ENCODE measurements at places on chromosomes 6 and 20.

DNA sequence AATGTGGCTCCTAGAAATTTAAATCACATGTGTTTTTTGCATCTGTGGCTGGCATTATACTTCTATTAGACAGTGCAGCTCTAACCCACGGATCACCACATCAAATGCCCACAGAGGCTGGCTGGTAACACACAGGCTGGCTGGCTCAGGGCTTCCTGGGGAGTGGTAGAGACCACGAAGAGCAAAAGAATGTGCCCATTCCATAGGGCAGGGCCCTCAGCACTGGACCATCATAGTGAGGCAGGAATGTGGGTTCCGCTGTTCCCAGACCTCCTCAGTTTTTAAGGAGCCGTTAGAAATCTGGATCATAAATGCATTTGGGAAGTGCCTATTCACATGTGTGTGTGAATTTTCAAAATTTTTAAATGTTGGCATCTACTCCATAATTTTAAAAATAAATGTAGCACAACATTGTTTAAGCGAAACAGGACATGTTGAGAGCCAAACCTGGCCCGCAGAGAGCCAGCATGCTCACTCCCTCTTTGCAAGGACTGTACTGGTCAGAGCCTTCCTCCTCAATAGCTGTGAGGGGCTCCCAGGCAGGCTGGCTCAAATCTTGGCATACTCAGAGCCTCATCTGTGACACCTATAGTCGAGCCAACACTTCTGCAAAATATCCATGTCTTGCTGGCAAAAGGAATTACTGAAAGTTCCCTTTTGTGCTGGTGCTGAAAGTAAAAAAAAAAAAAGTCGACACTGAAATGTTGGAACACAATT lies 190.5 kb downstream of the FNDC1 start:
- no peak for DNase-seq

DNA sequence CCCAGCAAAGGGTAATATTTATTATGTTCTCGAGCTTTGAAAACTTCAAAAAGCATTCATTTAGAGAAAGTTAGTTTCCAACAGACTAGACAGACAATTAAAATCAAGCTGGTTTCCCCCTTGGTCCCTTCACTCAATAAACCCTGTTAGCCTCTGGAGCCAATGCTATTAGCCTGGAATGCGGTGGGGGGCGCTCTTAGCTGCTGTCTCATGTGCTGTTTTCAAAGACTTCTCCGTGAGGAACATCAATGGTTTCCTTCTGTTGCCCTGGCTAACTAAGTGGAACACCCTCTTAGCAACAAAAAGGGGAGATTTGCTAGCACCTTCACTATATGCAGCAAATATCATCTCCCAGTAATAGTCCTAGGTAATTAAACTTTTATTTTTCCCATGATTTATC lies 86.4 kb downstream of the LY86 start:
- DNase-seq, result no peak

GRCh38 chr6:159692303-159693127 lies 526 bp downstream of the SOD2 start:
- peak; percentile 48 for DNase-seq

- no peak for DNase-seq
These were observed 154.9 kb upstream of the BEND6 start for GRCh38 chr6:56799989-56800388.

GRCh38 chr6:139030228-139030963 lies 1.9 kb downstream of the ABRACL start:
- no peak for DNase-seq

DNA sequence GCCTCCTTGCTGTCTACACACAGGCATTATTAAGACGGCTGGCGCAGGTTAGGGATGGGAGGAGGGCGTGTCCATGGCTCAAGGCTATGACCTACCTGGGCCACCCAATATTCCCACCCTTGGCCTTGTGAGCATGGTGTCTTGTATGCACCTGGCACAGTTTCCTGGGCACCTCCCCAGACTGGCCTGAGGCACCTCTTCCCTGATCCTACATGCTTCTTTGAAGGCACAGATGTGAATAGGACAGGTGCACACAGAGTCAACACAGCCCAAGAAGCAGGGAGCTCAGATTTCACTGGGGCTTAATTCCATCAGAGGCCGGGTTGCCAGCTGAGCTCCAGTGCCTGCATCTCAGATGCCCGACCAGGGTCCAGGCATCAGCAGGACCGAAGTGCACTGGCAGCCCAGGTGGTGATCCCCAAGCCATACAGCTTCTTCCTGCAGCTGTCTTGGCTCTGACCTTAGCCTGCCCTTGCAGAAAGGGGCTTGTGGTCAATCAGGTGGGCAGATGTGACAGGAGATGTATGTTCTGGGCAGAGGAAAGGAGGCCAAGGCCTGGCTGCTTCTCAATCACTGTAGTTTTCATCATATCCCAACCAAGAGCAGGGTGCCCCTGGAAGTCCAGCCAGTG lies 287.7 kb downstream of the CLIC5 start:
- DNase-seq, result no peak

DNA sequence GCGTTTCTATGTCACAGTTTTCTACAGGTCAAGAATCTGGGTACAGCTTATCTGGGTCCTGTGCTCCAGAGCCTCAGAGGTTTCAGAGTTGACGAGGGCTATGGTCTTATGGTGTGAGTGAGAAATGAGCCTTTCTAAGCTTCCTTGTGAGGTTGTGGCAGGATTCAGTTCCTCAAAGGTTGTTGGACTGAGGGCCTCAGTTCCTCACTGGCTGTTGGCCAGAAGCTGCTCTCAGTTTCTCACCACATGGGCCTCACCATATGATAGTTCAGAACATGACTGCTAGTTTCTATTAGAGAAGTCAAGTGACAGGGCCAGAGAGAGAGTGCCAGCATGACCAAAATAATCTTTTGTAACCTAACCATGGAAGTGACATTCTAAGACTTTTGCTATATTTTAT lies 96.1 kb downstream of the NUS1 start:
- no peak for DNase-seq

DNA sequence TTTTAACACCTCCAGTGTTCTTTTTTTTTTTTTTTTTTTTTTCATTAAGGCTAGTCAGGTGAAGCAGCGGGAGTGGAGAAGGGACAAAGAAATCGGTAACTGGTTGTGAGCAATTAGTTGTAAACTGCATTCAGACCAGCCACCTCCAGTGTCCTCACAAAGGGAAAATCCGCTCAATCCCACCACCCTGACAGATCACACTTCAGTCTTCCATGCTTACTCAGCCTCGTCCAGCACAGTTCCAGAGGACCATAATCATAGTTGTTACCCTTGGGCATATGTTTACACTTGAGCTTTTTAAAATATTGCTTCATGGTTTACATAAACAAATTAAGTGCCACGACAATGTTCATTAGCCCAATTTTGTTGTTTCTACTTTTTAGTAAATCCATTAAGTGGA lies 10.2 kb downstream of the DYNLRB1 start:
- no peak for DNase-seq

DNA sequence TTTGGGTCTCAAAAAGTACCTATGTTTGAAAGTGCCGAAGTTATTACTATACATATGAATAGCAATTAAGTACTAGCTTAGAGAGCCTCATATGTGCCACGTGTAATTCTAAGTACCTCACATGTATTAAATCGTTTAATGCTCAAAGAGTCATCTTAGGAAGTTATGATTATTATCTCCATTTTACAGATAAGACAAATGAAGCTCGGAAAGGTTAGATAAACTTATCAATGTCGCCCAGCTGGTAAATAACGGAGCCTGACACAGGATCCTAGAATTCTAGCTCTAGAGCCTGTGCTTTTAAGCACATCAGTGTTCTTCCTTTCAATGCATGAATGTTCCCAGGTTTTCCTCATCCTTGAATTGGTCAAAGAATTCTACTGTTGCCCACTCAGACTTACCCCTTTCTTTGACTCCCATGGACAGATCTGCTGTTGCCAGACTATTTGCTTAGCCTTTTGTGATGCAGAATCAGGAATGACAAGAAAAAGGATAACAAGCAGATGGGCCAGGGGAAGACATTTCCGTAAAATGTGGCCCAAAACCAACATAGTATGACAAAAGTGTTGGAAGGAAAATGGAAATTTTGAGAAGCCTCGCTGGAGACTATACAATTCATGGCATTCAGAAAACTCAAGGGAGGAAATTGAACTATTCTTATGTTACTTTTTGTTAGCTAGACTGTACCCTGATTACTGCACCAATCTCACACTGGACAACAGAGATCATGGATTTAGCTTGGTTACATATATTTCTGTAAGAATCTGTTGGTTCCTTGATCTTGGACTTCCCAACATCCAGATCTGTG lies 237.1 kb upstream of the CITED2 start:
- no peak for DNase-seq

DNA sequence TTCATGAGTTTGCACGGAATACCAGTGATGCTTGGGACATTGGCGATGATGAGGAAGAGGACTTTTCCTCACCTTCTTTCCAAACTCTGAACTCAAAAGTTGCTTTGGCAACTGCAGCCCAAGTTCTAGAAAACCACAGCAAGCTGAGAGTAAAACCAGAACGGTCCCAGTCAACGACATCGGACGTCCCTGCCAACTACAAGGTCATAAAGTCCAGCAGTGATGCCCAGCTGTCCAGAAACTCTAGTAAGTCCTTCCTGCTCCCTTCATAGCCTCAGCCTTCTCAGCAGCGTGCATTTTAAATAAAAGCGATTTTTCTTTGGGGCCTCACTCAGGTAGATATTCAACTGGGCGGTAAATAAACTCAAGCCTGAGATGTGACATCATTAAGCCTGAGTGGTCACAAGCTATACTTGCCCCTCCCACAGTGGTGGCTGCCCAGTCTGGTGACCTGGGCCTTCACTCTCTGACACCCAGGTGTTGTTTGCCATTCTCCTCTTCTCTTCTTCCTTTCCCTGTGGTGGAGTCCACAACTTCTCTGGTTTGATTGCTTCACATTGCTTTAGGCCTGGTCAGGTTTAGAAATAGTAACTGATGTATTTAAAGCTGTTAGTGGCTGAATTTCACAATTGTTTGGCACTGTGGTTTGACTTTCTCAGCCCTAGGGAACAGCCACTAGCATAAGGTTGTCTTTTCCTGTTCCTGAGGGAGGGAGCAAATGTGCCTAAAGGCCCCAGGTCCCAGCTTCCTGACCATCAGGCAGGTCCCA lies 21.6 kb upstream of the TMEM217 start:
- no peak for DNase-seq

DNA sequence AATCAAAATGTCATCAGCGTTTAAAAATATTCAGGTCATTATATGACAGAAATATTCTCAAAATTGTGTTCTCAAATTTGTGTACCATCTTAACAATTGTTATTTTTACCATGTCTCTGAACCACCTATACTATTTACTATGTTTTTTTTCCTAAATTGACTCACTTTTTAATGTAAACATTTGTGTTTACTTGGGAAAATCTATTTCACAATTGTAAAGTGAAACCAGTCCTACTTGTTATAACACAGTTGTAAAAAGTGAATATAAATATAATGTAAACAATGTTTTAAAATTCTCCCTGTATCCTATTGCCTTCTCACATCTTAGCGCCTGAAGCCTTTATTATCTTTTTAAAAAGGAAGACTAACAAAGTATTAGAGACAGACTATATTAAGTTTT lies 83.5 kb downstream of the ADGRG6 start:
- DNase-seq, result no peak

Data from dorsolateral prefrontal cortex (tissue), 122 donors.